IPS DF 6.9 (cell line): ENCODE measurements at places on chromosomes 16 and 17.

DNA sequence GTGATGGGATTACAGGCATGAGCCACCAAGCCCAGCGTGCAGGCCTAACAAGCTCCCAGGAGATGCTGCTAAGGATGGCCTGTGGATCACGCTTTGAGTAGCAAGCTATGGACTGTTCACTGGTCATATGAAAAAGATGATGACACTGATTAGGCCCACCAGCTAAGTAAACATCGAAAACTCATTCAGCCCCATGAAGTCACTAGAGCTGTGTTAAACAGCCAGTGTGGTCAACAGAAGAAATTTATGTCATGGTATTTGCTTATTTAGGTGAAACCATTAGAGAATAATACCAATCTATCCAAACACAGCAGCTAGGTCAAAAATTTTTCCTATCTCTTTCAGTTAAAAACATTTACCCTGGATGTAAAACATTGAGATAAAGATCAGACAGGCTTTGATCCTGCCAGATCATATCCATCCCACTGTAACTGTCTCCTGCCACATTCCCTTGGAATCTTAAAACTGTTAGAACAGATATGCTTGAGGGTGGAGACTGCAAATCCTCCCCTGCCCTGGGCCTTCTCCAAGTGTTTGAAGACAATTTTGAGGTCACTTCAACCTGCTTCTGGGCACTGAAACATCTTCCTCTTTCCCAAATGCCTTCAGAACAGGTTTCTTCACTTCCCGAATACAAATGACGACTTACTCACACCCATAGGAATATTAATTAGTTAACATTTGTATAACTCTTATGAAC is 30.9 kb downstream of the HOXB1 start:
- no peak for DNase-seq

DNA sequence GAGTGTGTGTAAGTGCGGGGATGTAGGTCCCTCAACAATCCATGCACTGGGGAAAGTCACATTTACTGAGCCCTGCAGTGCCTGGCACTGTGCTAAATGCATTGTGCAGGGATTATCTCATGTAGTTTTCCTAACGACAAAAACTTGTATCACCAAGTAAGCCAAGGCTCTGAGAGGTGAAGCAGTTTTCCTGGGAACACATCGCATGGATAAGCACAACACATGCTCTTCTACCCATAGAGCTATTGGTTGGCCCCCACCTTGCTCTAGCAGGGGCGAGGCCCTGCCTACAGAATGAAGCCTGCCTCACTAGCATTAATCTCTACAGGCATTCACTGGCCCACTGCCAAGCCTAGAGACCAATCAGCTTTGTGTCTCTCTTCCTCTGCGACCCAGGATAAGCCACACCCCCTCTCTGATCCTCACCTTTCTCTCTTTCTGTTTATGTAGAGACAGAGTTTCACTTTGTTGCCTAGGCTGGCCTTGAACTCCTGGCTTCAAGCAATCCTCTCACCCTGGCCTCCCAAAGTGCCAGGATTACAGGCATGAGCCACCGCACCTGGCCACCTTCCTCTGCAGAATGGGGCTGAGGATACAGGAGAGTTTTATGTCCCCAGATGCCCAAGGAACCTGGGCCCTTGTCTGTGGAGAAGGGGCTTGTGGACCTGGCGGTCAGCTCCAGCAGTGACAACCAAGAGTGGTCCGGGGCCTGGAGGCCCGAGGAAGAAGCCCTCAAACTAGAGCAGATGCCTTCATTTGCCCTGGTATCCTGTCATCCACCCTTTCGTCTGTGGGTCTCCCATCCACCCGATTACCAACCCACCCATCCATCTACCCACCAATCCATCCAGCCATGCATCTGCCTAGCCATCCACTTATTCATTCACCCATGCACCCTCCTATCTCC is 12.8 kb downstream of the CDH16 start:
- DNase-seq = no peak

GRCh38 chr17:45288825-45289224 is 26.9 kb upstream of the SPATA32 start:
- DNase-seq = no peak

- DNase-seq = no peak
Measured at GRCh38 chr16:72815348-72816318, 232.3 kb downstream of the ZFHX3 start.

- DNase-seq = no peak
Measured at GRCh38 chr16:4064950-4065352, 51.3 kb downstream of the ADCY9 start.

GRCh38 chr17:76557368-76558197 is 17.7 kb downstream of the PRCD start:
- DNase-seq = peak; percentile 87

- DNase-seq = peak; percentile 39
Measured at GRCh38 chr16:72501739-72502593, 330.0 kb upstream of the PMFBP1 start.

DNA sequence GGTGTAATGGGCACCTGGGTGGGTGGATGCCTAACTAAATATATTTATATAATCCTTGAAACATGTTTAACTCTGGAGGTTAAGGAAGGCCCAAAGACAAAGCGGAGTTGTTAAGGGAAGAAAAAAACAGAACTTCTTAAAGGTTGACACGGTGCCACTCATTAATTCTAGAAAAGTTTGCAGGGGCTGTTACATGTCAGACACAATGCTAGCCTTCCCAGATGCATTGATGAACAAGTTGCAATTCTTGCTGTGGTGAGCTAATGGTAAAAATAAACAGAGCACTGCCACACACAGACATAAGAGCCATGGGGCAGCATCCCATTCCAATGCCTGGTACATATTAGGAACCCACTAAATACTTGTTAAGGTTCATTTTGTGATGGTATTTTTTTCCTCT is 109.5 kb downstream of the CDH13 start:
- no peak for DNase-seq

- DNase-seq = no peak
Measured at GRCh38 chr17:76686538-76687297, 24.0 kb downstream of the MXRA7 start.

- no peak for DNase-seq
Measured at GRCh38 chr17:49789243-49789578, 730 bp downstream of the KAT7 start.

GRCh38 chr16:89420204-89420603 is 70.2 kb downstream of the ANKRD11 start:
- no peak for DNase-seq

DNA sequence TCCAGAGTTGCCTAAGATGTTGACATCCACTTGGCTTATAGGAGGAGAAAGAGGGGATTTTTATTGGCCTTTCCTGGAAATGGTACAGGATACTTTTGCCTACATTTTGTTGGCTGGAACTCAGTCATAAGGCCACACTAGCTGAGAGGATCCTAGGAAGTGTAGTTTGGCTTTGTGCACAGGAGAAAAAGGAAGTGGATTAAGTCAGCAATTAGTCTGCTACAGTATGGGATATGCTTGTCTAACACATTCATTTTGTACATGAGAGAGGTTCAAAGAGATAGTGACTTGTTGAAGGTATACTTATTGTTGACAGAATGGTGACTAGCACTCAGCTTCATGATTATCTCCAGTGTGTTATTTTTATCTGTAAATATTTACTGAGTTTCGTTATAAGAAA is 10.3 kb downstream of the UTP18 start:
- no peak for DNase-seq

DNA sequence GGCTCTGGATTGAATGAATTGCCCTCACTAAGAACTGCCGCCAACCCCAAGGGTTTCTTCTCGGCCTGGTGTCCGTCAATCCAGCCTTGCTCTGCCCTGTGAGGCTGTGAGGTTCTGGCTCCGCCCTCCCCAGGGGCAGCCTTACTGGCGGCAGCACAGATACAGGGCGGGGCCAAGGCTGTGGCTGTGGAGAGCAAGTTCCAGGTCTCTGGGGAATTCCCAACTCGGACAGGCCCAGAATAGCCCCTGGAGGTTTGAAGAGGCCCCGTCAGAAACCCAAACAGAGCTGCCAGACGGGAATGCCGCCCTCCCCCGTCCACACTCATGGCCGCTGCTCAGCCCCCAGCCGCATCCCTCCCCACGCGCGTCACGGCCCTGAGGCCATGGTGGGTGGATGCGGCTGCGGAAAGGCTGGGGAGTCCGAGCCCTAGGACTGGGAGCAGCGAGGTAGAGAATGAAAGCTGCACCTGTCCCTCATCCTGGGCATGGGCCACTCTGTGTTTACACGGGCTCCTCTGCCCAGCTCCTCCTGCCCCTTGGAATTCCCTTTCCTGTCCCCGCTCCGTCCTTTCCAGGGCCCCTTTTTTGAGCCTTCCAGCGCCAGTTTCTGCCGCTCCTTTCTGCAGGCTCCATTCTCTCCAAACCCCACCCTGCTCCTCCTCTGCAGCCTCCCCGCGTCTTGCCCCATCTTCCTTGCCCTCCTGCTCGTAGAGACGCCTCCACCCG is 660 bp upstream of the PRRT2 start:
- DNase-seq = peak; percentile 95

- no peak for DNase-seq
Measured at GRCh38 chr17:61638087-61638486, 47.1 kb upstream of the NACA2 start.

GRCh38 chr16:85451641-85452363 is 161.3 kb upstream of the GSE1 start:
- DNase-seq = no peak

GRCh38 chr17:69188064-69188463 is 40.6 kb downstream of the ABCA10 start:
- no peak for DNase-seq

- DNase-seq = no peak
Measured at GRCh38 chr16:65769055-65769465, 597.4 kb upstream of the CDH5 start.

GRCh38 chr17:29038085-29038795 is 4.7 kb upstream of the PIPOX start:
- no peak for DNase-seq

GRCh38 chr16:86364653-86365380 is 145.5 kb upstream of the FOXF1 start:
- DNase-seq = no peak

DNA sequence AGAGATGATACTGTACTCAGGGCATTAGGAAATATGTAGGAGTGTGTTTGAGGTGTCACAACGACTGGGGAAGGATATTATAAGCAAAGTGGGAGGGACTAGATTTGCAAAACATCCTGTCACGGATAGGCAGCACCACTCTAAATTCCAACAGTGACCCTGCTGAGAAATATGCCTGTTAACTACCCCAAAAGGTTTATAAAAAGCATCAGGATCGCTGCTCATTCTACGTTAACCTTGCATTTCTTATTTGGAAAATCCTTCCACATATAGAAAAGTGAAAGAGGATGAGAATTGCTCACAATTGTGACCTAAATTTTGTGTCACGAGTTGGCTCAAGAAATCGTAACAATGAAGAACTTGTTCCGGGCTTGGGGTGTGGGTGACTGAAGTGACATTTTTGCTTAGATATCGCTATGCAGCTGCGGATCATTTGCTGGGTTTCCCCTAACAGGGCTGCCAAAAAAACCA is 51.6 kb downstream of the N4BP1 start:
- no peak for DNase-seq

DNA sequence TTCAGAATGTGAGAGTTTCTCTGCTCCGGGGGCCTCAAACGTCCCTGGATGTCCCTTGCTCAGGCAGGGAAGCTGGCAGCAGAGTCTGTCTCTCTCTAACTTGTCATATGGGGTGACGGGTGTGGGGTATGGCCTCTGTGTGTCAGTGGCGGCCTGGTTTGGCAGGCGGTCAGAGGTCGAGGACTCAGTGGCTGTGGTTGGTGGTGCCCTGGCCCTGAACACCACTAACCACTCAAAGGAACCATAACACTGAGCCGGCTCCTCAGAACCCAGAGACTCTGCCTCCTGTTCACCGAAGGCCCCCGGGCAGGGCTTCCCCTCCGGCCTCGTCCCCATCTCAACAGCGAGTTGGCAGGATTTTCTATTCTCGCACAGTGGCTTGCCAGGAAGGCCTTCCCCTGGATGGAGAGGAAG is 677 bp downstream of the P2RX1 start:
- DNase-seq = no peak

- no peak for DNase-seq
Measured at GRCh38 chr17:27494192-27495091, 38.2 kb downstream of the KSR1 start.

GRCh38 chr17:2181206-2181896 is 122.2 kb downstream of the SMG6 start:
- DNase-seq = no peak

DNA sequence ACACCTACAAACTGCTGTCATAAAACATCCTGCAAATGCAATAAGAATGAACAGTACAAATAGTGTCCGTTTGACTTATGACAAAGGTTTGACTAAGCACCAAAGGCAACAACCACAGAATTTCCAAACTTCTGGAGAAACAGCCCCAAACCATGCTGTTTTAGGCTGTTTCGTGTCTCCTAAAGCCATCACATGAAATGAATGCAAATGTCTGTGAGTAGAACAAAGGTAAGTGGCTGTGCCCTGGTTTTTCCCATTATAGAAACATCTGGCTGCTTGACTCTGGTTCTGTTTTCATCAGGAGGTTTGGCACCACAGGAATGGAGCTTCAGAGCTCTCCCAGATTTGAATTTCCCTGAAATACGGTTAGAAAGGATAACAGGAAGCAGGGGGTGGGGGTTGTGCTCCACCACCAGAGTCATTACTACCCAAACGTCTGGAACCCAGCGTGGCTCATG is 4.6 kb upstream of the EMP2 start:
- no peak for DNase-seq

GRCh38 chr17:35056013-35056412 is 7.5 kb downstream of the RFFL start:
- no peak for DNase-seq

DNA sequence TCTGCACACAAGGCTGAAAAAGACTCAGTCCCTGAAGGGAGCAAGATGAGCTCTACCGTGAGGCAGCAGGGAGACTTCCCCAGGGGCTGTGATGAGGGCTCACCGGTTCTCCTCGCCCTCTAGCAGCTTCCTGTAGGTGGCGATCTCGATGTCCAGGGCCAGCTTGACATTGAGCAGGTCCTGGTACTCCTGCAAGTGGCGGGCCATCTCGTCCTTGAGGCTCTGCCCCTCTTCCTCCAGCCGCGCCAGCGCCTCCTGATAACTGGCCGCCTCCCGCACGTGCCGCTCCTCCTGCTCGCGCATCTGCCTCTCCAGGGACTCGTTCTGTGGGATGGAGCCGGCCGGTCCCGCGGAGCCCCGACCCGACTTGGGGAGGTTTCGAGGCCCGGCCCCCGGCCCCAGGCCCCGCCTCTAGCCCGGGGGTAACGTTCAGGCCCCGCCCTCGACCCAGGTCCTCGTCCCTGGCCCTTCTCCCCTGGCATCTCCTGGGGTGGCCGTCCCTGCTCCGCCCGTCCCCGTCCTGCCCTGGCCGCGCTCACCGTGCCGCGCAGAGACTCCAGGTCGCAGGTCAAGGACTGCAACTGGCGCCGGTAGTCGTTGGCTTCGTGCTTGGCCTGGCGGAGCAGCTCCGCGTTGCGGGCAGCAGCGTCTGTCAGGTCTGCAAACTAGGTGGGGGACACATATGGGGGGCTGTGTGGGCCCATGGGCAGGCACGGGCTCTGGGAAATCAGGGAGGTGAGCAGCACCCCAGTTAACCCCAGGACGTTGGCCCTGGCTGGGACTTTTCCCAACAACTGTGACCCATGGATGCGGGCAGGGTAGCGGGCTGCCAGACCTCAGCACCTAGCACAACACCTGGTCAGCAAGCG is 3.9 kb downstream of the GFAP start:
- DNase-seq = peak; percentile 60

GRCh38 chr17:17084941-17085340 is 42.7 kb downstream of the MPRIP start:
- no peak for DNase-seq

- DNase-seq = no peak
Measured at GRCh38 chr17:74332763-74333283, 6.8 kb downstream of the KIF19 start.
